ENCODE measurements at places on chromosomes 7 and 10.
A peak's percentile ranks its signal among the peaks of the same experiment; 100 is the strongest.

GRCh38 chr10:60032723-60033122 lies 126.4 kb upstream of the CCDC6 start:
- DNase-seq = peak; percentile 17

- no peak for DNase-seq
These were observed 572.5 kb upstream of the FOXK1 start for GRCh38 chr7:4109481-4110110.

DNA sequence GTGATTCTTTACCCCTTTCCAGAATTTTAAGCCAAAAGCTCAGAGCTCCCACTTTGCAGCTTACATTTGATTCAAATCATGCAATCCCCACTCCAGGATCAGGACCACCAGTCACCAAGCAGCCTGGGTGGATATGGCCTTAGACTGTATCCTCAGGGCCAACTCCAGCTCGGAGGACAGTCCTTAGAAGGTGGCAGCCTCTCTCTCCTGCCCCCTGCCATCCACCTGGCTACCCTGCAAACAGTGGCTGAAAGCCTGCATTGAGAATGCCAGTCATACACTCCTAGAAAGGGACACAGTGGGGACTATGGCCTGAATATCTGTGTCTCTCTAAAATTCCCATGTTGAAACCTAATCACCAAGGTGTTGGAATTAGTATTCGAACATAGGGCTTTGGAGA lies 50.0 kb upstream of the KCNMA1 start:
- no peak for DNase-seq

GRCh38 chr7:50647286-50647980 lies 82.2 kb upstream of the DDC start:
- no peak for DNase-seq

GRCh38 chr10:48882881-48883280 lies 56.8 kb downstream of the LRRC18 start:
- DNase-seq = no peak

DNA sequence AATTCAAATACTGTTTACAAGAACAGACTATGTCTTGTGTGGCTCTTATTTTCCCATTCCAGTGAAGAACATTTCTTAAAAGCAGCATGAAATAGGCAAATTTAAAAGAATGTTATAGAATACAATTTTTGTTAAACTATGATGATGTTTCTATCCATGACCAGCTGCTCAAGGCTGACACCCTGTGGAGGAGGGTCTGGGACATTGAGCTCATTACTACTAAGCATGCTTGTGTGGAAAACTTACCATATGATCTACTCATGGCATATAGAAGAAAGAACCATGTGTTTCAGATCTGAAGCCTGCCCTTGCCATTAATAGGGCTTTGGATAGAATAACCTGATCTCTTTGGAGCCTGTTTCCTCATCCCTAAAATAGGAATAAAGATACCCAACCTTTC lies 125.0 kb downstream of the FOXP2 start:
- no peak for DNase-seq

- DNase-seq = no peak
These were observed 49.2 kb downstream of the MKX start for GRCh38 chr10:27696466-27696865.

DNA sequence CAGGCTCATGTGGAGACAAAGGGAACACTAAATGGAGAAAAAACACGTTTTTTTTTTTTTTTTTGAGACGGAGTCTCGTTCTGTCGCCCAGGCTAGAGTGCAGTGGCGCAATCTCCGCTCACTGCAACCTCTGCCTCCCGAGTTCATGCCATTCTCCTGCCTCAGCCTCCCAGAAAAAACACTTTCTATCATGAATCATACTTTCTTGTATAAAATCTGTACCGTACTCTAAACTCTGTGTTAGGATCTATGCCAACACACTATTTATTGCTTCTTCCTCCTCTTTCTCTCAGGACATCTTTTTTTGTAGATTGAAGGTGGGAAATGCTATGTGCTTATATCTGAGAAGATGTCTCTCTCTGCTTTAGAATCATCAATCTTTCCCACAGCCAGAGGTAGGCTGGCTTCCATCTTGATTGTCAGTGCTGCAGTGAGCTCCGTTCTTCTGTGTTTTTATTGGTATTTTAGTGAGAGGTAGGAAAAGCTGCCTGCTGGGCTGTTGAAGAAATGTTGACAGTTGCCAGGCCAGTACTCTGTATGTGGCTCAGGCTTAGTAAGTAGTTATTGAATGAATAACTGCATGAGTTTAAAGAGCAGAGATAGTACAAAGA lies 101.1 kb downstream of the GPR85 start:
- DNase-seq = no peak

- no peak for DNase-seq
These were observed 41.3 kb downstream of the PDLIM1 start for GRCh38 chr10:95249467-95249866.

GRCh38 chr7:155405399-155406318 lies 52.3 kb upstream of the EN2 start:
- no peak for DNase-seq

DNA sequence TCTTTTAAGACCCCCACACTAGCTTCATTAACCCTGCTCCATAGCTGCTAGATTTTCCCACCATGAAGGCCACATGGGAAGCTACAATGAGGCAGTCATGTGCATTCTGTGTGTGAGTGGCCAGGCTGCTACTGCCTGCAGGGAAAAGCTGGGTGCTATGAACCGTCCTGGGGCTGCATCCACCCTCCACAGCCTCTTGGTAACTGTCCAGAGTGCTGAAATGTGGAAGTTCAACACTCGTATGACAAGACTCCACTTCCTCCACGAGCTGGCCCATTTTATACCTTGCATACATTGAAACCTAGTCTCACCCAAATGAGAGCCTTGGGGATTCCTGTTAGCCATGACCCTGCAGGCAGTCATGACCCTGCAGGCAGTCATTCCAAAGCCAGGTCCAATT lies 59.4 kb downstream of the CUZD1 start:
- no peak for DNase-seq

DNA sequence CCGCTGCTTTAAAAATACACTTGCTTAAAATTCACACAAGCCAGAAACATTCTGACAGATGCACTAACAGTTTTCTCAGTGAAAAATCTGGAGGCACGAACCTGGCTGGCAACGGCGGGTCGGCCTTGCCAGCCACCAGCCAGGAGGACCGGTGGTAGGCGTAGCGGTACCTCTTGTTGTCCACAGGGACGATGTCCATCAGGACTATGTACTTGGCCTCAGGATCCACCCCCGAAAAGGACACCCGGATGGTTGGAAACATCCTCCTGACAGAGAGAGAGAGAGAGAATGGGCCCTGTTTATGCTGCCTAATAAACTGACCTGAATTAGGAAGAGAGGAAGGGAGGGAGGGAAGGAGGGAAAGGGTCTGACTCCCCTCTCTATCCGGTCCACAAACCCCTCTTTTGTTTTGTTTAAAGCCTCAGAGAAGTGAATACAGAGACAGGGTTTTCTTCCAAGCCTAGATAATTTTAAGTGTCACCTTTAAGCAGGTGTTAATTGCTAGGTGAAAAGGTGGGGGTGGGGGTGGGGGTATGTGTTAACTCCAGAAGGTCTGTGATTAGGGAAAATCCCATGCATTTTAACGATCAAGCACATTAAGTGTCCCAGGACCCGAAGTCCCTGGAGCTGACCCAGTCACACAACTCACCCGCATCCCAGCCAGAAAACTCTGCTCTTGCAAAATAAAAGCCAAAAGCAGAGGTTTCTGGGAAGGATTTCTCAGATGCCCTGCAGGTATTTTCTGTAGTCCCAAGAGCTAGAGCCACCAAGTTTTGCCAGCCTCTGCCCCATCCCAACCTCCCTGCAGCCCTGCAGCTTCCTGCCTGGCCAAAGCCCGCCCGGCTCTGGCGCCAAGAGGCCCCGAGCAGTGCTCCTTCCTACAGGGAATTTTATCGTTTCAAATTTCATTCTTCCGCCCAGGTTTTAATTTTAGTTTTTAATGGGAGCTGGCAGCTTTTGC lies 5.0 kb downstream of the TBX20 start:
- no peak for DNase-seq

DNA sequence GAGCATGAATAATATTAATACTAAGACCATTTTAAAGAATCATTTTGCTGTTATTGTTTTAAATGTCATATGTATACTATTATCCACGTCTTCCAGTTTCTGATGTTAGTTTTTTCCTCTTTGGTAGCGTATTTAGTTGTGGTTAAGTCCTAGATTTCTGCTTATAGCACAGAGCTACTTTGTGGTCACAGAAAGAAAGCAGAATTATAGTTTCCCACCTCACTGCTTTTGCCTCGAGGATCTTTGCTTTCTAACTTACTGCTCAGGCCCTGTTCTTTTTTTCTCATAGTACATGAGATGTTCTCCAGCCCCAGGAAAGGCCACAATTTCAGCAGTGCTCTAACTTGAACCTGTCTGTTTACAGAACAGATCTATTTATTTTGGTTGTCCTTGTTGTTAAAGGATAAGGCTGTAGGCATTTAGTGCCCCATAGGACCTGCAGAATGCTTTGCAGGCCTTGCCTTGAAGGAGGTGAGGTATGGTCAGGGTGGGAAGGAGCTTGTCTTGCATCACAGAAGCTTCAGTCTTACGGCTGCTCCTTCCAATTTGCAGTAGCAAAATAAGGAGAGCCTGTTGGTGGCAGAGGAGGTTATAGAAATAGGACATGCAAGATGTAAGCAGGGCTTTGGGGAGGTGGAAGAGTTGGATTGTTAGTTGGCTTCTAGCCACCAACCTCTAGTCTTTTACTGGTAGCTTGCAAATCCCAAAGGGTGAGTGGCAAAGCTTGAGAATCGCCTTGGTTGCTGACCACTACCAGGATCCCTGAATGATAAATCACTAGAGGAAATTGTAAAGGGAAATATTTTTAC lies 129.1 kb downstream of the LRRC4 start:
- DNase-seq = no peak

GRCh38 chr7:43021431-43021830 lies 89.3 kb downstream of the MRPL32 start:
- DNase-seq = no peak

DNA sequence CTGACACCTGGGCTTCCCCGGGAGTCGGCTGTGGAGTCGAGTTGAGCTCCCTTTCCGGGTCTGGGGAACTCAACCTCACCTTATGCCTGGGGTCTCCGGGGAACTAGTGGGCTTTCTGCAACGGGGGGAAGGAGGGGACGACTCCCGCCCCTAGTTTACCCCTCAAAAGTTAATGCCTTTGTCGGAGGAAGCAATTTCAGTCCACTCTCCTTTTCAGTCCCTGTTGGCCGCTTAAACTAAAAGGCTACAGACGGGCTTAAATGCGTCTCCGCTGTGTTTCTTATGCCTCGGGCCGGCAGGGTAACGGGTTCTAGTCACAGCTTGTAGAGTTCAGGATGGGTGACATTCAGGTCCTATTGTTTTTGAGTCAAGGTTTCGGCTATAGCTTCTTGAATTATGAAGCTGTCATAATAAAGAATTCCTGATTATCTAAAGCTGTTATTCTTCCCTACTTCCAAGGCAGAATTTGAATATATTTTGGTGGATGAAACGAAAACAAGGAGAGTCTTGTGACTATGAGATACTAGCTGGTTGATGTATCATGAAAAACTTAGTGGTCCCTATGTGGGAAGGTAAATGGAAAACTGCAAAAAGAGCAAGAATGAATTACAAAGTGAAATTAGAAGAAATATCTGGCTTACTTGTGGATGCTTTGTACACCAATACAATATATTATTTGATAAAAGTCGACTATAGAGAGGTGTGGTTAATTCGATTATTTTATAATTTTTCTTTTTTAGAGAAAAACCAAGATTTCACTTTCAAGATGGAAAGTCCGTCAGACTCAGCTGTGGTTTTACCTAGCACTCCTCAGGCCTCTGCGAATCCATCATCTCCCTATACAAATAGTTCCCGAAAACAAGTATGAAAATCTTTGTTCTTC lies 495 bp downstream of the SFR1 start:
- DNase-seq = peak; percentile 59

GRCh38 chr7:42745357-42746059 lies 166.4 kb downstream of the C7orf25 start:
- DNase-seq = no peak

DNA sequence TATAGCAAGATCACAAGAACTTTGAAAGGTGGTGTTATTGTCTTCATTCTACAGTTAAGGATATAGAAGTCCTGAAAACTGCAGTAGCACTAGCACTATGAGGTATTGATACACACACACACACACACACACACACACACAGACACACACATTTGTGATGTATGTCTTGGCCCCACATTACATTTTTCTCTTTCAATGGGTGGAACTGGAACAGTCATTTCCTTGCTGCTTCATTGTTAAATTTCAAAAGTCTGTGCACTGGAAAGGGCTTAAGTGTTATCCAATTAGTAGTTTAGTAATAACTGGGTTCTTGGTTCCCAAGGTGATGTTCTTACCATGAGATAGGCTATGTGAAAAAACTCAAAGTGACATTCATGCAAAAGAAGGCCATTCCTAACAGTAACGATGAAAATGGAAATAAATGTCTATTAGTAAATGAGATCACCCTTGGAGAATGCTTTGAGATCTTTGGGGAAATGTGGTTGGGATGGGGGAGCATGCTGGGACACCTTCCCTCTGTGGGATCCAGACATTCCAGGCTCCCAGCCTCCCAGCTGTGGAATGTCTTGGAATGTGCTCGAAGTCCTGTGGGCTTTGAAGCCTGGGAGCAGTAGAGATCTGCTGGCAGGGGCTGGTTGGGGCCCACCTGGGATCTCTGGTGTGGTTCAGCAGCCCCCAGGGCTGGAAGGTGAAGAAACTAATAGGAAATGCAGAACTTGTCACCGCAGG lies 37.4 kb upstream of the CALD1 start:
- no peak for DNase-seq

DNA sequence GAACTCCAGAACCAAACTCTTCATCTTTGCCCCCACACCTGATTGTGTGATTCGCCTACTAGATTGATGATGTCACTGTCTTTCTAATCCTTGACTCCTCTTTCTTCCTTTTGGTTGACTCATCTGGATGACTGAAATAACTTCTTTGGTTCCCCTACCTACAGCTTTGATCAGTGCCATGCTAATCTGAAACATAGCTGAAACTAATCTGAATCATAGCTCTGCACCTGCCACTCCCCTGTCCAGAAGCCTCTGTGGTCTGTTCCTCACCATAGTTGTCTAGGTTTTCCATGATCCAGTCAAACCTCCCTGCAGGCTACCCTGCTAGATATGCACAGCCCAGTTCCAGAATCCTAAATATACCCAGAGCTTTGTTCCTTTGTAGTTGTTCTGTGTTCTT lies 51.9 kb downstream of the ZNF365 start:
- DNase-seq = no peak

- DNase-seq = no peak
These were observed 3.5 kb downstream of the NRF1 start for GRCh38 chr7:129615018-129615417.

GRCh38 chr7:108026116-108026515 lies 23.2 kb upstream of the LAMB1 start:
- no peak for DNase-seq

- no peak for DNase-seq
These were observed 152.8 kb upstream of the TCF7L2 start for GRCh38 chr10:112797197-112797596.

DNA sequence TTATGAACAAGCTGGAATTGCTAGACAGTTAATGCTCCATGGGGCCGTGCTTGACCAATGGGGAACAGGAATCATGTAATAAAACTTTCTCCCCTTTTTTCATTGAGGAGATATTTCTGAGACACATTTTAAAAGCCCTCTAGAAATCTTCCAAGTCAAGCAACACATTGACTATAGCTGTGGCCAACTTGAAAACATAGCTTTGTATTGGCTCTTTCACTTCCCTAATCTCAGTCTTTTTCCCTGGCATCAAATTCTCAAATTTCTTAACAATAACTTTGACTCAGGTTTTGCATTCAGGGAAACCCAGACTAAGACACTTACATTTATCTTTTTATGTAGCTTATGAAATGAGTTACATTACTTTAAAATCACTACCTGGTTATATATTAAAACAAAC lies 947.1 kb upstream of the MBL2 start:
- no peak for DNase-seq

- no peak for DNase-seq
These were observed 9.0 kb downstream of the NFKB2 start for GRCh38 chr10:102404361-102405107.

- DNase-seq = no peak
These were observed at the start of gene FAM180A for GRCh38 chr7:135748770-135749169. TSS of gene FAM180A (minus strand) at chr7:135748813. CDS start at chr7:135748580, 233 bp downstream.
